Choroid plexus epithelial cell (primary cell): ENCODE measurements at places on chromosomes 6 and 20.

- DNase-seq = no peak
These were observed 693 bp downstream of the HLA-F start for GRCh38 chr6:29723666-29724588.

DNA sequence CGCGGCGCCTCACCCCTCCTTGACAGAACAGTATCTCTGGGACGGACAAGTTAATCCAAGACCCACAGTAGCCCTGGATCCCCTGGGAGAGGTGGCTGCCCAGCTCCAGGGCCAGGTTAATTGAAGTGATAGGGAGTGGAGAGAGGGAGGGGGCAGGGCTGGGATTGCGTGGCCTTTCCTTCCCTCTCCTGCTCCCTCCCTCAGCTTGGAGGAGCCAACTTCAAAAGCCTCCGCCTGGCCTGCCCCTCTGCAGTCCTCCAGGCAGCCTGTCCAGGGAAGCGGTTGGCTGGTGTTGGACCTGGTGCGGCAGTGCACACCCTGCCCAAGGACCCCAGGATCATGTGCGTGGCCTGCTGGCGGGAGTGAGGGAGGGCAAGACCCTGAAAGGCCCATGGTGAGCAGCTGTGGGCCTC lies at the start of gene C20orf204:
Gene C20orf204 (plus strand): TSS at position 250 of the 413 bp plus-strand sequence. CDS start 142 bp downstream, at position 392.
- DNase-seq = no peak

- DNase-seq = no peak
These were observed 36.7 kb downstream of the MAN1A1 start for GRCh38 chr6:119312875-119313338.

GRCh38 chr6:53035549-53036213 lies 29.5 kb upstream of the FBXO9 start:
- DNase-seq = no peak

DNA sequence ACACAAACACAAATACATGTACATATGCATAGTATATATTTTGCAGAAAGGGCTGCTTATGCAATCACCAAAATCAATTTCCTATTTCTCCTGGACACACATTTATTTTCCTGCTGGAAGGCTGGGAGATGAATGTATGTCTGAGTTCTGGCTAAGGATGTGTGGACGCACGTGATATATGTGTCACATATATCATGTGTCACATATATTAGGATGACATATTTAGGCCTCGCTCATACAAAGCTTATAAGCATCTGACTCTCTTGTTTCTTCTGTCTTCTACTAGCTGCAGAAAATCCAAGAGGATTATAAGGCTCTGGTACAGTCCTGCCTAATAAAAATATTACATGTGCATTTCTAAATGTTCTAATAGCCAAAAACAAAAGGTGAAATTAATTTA lies 47.2 kb upstream of the TFAP2D start:
- DNase-seq = no peak

GRCh38 chr20:45465491-45466266 lies 3.9 kb upstream of the WFDC2 start:
- no peak for DNase-seq

DNA sequence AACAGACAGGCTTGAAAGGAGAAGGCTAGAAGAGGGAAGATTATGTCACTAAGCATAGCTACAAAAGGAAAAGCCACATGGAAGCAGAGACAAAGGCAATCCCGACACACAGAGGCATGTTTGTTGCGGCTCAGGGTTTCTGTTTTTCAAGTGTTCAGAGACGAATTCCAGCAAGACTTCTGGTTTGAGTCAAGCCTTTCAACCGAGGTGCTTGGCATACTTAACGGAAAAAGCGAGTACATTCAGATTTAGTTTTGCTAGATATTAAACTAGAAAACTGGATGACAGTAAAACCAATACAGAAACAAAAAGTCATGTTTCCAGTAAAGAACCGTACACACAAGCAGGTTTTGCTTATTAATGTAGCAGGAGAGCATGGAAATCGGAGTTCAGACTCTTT lies 27.2 kb downstream of the MCUR1 start:
- DNase-seq = peak; percentile 53

DNA sequence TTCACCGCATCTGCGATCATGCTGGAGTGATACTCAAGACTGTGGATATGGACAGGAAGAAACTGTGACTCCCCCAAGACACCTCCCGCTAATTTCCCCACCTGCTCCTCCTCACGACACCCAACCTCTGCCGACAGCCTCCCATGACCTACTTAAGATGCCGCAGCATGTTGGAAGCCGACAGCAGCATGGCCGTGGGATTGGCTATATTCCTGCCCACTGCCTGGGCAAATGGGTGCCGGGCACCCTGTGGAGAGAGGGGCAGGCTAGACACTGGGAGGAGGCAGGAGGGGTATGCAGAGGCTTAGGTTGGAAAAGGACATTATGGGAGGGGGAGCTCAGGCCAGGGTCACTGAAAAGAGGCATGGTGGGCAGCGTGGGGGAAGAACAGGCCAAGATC lies 4.5 kb downstream of the IDH3B start:
- no peak for DNase-seq

DNA sequence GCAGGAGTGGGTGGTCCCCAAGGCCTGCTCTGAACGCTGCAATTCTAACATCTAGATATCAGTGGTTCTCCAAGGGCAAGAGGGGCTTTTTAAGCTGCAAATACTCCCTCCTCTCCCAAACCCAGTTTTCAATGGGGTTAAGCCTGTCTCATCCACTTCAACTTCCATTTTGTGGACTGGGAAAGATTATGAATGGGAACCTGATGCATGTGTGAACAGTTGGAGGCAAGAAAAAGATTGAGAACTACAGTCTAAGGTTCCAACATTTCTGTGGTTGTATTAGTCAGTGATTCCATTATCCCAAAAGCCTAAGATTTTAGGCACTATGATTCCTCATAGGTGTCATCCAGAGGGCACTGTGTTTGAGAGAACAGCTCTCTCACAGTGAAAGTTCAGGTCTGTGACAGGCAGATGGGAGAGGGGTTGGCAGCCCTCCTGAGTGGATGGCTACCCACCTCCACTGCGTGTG lies 53.7 kb downstream of the HNF4A start:
- peak; percentile 23 for DNase-seq

DNA sequence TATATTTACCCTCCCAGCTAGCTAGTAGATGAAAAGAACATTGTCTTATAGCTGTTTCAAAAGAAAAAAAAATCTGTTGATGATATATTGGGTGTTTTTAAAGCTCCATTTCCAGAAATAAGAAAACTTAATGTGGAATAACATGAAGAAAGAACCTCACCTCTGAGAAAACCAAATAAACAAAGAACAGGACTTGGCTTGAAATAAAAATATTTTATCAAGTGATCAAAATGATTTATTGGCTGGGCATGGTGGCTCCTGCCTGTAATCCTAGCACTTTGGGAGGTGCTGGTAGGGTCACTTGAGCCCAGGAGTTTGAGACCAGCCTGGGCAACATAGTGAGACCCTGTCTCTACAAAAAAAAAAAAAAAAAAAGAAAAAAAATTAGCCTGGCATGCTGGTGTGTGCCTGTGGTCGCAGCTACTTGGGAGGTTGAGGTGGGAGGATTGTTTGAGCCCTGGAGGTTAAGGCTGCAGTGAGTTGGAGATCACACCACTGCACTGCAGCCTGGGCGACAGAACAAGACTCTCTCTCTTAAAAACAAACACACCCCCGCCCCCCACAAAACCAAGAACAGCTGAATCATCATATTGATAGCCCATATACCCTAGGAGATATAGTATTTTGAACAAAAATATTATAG lies 7.9 kb downstream of the RNF24 start:
- DNase-seq = no peak

DNA sequence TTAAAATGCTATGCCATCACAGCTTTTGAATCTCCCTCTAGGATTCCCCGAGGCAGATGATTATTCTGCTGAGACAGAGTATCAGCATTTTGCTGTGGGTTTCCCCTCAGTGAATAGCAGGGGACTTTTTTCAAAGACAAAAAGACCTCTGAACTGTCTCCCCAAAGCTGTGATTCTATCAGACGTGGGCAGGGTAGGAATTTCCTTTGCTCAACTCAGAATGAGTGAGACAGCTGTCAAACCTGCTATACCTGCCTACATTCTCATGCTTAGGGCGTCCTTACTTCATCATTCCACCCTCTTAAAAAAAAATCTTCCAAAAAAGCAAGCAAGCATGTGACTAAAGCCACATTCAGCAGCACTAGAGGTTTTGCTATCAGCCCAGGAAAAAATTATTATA lies 147.6 kb upstream of the FAM83B start:
- DNase-seq = no peak

DNA sequence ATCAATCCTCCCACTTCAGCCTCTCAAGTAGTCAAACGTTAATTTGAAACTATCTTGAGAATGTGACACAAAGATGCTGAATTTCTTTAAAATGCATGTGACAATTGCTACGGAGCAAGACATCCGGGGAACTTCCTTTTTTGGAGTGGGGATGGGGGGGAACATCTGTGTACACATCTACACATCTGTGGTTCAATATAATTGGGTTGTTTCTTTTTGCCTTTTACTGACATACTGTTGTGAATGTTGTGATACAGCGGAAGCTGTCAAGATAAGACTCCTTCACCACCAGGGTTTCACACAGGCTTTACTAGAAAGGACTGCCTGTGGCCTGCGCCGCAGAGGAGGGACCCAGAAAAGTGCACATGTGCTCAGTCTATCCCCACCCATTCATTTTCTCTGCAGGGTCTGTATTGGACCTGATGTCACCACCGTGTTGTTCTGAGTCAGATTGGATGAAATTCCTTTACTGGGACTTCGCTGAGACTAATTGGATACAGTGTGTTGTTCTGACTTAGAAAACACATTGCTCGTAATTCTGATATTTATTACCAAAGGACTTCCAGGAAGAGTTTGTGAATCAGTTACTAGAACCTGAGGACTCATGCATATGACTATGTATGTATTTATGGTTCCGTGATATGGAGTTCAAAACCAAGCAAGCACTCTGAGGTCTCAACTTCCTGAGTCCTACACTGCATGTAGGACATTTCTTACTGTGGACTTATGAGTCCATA lies 98.7 kb upstream of the SGK1 start:
- DNase-seq = peak; percentile 77

GRCh38 chr20:58790454-58790853 lies 60.2 kb downstream of the GNAS-AS1 start:
- no peak for DNase-seq
